BJ (cell line): ENCODE measurements at places on chromosomes 12 and 14.

- DNase-seq, result no peak
Measured at GRCh38 chr14:65853407-65853955, 441.0 kb downstream of the FUT8 start.

DNA sequence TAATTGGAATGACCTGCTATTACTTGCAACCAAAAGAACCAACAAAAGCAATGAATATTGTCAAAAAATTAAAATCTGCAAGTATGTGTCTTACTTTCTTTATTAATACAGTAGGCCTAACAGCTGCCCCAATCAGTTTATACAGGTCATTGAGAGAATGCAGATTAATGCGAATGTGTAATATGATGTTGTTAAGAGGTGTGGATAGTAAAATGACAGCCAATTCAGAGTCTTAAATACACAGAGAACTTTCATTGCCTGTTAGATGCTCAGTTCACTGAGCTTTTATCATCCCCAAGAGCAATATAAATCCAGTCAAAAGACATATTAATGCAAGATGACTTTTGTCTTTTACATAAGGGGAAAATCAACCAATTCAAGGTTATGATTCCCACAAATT lies 58.7 kb downstream of the STXBP6 start:
- DNase-seq, result no peak

DNA sequence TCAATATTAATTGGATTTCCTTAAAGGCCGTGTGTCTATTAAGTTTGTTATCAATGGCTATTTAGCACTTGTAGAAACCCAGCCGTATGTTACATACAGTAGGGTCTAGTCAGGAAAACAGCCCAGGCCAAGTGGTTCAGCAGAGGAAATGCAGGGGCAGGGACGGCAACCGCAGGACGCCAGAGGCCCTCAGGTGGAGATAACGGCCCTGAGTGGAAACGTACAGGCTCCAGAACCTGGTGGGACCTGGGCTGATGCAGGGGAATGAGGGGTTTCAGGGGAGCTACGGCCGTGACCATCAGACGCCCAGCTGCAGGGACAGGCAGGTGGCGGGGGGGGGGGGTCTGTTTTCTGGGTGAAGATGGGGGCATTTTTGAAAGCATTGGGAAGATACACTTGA lies 3.7 kb upstream of the ANKLE2 start:
- no peak for DNase-seq

DNA sequence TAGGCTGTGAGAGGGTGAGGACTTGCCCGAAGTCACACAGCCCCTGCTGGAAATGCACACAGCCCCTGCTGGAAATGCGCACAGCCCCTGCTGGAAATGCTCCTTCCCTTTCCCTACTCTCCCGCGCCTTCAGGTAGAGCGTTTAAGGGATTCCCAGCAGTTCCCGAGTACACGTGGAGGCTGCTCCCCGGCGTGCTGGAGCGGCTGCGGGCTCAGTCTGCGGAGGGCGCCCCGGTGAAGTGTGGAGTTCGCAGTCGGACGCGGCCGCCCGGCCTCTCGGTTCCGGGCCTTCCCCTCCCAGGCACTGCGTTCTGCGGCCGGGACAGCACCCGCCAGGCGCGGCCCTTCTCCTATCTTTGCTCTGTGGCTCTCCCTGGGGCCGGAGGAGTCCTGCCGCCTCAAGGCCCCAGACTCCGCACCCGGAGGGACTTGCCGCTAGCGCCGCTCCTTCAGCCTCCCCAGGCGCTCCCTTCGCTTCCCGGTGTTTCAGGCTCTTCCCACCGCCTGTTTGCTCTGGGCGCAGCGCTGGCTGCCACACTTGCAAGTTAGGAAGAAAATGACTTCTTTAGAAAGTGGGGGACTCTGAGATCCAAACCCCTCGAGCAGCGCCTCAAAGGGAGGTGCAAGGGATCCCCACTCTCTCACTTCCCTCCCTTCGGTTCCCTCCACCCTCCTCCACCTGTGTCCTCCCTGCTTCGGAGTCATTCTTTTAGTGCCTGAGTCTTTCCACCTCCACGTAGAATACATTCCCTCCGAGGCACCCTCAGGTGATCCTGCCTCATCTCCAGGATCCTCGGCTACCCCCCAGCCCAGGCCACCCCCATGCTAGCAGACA lies 8.3 kb upstream of the TBX5 start:
- DNase-seq, result no peak

DNA sequence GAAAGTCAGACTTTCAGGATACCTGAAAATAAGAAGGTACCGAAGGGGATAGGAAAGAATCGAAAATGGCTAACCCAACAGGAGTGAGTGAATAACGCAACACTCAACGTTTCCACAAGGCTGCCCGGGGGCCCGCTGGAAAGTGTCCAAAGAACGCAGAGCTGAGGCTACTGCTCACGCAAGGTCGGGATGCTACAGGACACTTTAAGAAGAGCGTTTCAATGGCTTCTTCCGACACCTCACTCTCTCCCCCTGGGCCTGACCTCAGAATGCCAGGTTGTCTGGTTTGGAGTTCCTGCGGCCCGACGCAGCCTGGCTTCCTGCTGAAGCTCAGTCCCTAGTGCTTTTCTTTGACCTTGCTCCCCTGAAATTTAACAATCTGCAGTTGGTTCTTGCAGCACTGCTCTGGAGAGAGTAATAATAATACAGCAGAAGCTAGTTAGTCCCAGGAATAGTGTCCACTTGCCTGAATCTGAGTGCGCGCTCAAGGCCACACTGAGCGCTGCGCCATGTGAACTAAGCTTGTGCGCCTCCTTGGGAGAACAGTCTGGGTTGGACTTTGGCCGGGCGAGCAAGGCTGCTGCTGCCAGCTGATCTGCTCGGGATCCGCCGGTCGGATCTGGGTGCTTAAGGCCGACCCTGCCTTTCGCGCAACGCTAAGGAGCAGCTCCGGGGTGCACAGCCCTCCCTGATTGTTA lies 2.0 kb upstream of the ALX1 start:
- no peak for DNase-seq

GRCh38 chr14:38799671-38800070 lies 303.4 kb downstream of the SEC23A start:
- DNase-seq, result no peak

- no peak for DNase-seq
Measured at GRCh38 chr12:122560138-122560537, 33.1 kb downstream of the KNTC1 start.

GRCh38 chr14:66330916-66331315 lies 155.3 kb upstream of the CCDC196 start:
- no peak for DNase-seq

GRCh38 chr14:33279865-33280264 lies 341.2 kb downstream of the NPAS3 start:
- no peak for DNase-seq

DNA sequence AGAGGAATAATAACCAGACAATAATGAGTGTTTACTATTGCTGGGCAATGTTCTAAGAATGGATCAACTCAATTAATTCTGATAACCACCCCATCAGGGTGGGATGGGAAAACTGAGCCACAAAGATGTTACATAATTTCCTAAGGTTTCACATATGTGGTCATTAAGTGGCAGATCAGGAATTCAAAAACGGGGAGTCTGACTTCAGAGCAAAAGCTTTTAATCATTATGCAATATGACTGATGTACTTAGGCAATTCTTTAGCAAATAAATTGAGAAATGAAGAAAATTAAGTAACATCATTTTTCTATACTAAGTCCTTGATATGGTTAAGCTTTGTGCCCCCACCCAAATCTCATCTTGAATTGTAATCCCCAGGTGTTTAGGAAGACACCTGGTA lies 53.4 kb downstream of the PLCZ1 start:
- no peak for DNase-seq

DNA sequence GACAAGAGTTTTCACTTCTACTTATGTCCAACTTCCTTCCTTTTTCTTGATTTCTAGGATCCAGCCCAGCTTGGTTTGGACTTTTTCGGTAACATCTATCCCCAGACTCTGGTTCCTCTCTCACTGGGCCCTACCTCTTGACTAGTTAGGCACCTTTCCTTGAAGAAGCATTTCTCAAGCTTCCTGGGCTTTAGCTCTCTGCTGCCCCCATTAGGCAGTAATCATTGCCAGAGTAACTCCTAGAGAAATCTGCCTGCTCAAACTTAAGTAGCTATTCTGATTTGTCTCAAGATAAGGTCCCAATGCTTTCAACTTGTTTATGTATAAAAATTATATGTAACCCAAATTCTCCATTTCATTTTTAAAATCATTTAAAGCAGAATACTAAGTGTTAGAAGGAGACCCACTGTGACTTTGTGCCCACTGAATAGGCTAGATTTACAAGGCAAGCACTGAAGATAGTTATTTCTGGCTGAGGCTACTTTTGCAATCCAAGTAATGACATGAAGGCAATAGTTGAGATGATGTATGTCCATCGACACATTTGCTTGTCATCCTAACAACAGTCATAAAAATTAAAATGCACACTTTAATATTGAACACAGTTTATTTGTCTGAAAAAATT lies 275.0 kb upstream of the G2E3 start:
- no peak for DNase-seq

GRCh38 chr14:37195327-37195726 lies 2.4 kb upstream of the MIPOL1 start:
- no peak for DNase-seq

DNA sequence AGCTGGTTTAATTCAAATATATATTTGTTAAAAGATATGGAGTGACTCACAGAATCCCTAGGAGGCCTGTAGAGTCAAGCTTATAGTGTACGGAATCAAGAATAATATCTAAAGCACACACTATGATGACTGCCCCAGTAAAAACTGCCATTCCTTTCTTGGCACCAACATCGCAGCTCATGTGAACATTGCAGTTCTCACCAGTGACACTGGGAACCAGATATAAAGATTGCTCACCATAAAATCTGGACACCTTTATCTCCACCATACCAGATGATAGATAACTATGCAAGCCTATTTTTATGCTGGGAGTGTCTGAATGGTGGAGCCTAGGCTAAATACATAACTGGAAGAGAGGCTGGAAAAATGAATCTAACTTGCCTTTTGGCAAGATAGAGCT lies 463.9 kb upstream of the TBX3 start:
- DNase-seq, result no peak

DNA sequence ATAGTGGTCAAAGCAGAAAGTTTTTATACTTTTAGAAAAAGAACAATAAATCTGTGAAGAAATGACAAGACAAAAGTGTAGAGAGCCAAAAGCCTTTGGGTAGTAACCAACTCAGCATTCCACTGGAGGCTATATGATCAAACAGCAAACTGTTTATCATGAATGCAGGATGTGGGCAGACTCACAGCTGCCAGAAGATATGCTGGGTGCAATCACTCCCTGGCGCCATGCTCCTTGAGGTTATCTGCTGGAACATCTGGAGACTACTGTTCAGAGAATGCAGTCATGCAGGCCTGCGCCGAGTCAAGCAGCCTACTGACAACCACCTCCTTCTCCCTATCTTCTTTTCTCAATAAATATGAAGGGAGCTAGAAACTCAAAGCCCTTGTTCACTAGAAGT lies 49.0 kb upstream of the SLC8A3 start:
- DNase-seq, result no peak

- DNase-seq, result no peak
Measured at GRCh38 chr14:80618751-80619329, 322.7 kb downstream of the CEP128 start.

- DNase-seq, result no peak
Measured at GRCh38 chr12:115035535-115036107, 351.6 kb upstream of the TBX3 start.
